Lower lobe of right lung (tissue), 2 donors: ENCODE measurements at places on chromosomes 13 and 19. TPM values are rescaled to one million over a fixed set of nuclear protein-coding genes. Genes with fewer than 3 reads are reported as not detected.

DNA sequence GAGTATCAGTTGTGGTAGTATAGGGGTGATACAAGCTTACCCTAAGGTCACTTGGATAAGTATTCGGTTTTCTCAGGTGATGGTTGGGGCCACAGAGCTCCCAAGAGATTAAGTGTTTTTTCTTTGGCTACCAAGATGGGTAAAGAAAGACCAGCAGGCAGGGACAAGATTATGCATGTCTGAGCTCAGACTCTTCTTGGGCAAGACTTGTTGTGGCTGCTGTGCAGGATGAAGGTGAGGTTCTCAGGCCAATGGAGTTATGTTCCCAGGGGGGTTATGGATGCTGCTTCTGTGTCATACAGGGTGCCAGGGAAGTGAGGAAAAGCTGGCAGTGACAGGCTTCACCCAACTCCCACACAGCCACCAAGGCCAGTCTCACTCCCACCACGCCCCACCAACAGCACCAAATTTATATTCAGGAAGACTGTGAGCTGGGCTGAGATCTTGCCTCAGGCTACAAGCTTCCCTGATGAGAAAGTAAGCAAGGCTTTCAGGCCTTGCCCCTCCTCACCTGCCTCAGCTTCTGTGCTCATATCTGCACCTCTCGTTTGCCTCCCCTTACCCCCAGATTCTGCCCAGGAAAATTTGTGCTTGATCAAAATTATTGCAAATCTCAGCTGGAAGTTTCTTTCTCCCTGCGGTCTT, 511.8 kb upstream of the SLITRK1 start:
- no peak for DNase-seq

DNA sequence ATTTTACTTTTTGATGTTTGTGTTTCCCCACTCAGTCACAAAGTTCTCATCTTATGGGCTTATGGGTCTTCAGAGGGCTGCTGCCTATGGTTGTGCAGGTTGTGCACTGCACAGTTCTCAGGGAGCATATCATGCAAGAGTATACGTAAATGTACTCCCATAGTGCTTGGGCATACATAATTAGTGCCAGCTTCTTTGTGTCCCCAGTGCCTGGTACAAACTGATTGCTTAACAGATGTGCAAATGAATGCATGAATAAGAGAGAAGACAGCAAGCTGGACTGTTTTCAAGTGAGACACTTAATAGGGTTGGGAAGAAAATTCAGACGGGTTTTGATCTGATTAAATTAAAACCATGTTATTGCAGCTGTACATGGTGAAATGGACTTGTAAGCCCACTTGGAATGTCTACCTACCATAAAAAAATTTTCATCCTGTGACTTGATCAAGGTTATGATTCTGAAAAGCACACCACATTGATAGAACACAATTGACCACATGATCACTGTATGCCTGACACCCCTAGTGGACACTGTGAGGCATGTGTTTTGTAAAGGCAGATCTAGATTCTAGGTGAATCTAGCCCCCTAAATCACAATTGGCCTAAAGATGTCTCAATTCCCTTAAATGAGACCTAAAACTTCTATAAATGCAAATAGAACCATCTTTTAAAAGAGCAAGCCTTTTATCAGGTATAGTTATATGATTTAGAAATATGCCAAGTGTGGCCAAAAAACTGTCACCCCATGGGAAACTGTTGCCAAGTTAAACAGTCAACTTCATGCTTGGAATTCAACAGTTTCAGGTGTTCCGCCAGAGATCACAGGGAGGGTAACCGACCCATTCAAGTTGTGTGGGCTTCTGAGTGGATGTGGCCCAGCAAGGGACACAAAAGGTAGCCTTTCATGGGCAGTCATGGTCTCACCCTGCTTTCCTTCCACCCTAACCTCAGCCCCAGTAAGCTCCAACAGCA, 27.9 kb downstream of the FAM124A start:
- no peak for DNase-seq

GRCh38 chr13:77696879-77697216, 639 bp upstream of the SLAIN1 start:
- DNase-seq: no peak

- peak; percentile 100 for DNase-seq
Measured at GRCh38 chr19:17555480-17555928, at the start of gene COLGALT1. TSS of gene COLGALT1 (plus strand) at chr19:17555649. CDS start at chr19:17555714, 65 bp downstream.

DNA sequence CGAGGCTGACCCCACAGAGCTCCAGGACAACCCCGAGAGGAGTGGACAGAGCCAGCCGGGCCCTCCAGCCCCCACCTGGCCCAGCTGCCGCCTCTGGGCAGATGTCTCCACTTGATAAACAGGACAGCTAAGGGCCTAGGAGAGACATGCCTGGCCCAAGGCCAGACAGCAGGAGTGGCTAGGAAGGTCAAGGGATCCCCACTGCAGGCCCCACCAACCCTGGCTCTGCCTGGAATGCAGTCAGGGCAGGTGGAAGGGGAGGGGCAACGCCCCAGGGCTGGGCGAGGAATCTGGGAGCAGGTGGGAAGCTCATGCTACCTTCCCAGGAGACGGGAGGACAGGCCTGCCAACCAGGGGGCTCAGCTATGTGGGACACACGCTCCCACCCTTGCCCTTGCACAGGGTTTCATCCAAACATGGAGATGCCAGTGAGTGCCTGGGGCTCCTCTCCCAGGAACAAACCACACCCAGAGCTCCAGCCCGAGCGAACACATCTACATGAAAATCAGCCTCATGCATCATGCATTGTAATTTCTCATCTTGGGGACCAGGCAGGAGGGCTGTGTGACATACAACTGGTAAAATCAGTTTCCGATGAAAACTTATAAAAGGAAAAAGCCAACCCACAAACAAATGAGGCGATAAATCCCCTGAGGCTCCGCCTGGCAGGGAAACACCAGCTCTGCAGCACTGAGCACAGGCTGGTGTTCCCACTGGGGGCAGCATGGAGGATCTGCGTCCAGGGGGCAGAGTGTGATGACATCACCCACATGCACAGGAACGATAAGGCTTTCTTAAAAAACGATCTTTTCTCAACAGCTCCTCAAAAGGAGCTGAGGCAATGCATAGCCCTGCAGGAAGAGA, 25.0 kb downstream of the SH3GL1 start:
- DNase-seq: peak; percentile 81

DNA sequence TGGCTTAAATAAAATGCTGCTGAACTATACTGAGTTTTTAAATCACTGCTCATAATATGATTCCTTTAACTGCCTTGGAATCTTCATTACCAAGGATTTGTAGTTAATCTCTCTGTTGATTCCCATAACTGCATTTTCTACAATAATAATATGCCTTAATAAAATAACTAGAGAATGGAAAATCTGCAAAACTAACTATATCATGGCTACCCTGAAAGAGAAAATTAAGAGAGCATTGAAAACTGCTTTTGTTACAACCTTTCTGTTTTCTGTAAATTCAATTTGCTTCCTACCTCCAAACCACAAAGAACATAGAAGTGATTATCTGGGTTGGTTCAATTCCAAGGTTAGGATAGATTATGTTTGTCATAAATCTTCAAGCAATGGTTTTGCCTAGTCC, 202.8 kb upstream of the ATXN8OS start:
- DNase-seq: no peak

- DNase-seq: no peak
Measured at GRCh38 chr19:16026756-16027155, 49.5 kb upstream of the TPM4 start.

DNA sequence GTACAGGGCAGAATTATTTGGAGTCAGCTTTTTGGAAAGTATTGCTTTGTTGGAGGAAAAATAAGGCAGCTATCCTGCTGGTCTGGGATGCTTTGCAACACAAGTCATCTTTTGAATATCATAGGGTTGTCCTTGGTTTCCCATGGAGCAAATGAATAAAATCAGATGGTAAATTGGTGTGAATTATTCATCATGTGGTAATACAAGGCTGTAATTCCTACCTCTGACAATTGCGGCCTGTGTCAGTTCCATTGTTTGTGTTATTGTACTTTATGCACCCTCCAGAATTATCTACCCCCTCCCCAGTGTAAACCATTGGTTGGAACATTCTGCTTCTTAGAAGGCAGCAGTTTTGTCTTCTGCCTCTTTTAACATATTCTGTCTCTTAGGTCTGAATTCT, 46.2 kb downstream of the RNASEH2B start:
- no peak for DNase-seq

DNA sequence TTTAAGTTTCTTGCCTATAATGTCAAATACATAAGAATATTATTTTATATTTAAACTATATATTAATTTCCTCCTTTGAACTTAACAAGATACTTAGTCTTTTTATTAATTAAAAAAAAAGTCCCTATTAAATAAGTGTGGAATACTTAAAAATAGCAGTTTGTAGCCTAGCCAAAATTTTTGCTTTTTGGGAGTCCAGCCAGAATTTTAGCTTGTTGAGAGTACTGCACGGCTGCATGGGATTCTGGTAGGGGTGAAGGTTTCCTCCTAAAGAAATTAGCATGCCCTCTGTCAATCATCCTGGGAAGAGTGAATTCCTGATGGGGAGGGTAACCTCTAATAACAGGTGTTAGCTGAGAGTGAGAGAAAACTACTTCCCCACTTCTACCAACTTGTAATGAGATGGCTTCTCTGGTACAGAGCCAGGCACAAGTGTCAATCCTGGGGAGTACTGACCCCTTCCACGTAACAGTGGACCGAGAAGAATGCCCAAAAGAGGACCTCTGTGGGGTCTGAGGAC, 195.7 kb downstream of the SPRY2 start:
- DNase-seq: no peak

GRCh38 chr19:43727593-43727853, 11.6 kb downstream of the IRGC start:
- no peak for DNase-seq

DNA sequence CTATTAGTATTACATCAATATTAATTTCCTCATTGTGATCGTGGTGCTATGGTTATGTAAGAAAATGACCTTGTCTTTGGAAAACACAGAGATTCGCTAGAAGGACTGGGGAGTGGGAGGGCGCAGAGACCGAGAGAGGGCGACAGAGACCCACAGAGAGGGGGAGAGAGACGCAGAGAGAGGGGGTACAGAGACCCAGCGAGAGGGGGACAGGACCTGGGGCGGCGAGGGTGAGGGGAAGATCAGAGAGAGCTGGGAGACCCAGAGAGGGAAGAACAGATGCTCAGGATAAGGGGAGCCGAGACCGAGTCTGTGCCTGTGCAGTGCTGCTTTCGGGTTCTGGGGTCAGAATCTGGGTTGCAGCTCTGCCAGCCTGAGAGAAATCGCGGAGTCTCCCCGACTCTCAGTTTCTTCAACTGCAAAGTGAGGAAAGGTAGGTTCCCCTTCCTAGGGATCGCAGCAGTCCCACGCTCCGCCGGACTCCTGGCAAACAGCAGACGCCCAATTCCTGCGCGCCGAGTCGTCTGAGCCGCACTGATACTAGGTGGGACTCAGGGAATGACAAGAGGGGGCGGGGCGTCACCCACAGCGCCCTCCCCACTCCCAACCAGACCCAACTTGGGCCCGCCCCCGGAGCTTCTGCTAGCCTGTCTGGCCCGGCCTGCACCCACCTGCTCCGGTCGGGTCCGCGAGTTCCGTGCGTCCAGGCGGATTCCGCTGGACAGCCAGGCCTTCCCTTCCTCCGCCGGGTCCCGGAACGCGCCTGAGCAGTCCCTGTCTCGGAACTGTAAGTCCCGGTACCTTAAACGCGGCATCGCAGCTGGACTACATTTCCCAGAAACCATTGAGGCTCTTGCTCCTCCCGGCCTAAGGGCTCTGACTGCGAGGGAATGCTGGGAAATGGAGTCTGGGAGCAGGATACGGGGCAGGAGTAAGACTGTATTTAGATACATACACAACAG, 15.3 kb downstream of the IZUMO2 start:
- peak; percentile 91 for DNase-seq

- no peak for DNase-seq
Measured at GRCh38 chr13:47287291-47287751, 390.5 kb upstream of the HTR2A start.

- DNase-seq: no peak
Measured at GRCh38 chr13:110521296-110521680, 40.2 kb downstream of the RAB20 start.

- DNase-seq: no peak
Measured at GRCh38 chr13:28778308-28779215, 41.6 kb upstream of the MTUS2 start.

- peak; percentile 69 for DNase-seq
Measured at GRCh38 chr13:26929971-26930730, 169.6 kb upstream of the GPR12 start.

GRCh38 chr19:40594255-40594654, 6.9 kb upstream of the LTBP4 start:
- DNase-seq: no peak

- DNase-seq: no peak
Measured at GRCh38 chr13:106640515-106640914, 72.6 kb upstream of the ARGLU1 start.

DNA sequence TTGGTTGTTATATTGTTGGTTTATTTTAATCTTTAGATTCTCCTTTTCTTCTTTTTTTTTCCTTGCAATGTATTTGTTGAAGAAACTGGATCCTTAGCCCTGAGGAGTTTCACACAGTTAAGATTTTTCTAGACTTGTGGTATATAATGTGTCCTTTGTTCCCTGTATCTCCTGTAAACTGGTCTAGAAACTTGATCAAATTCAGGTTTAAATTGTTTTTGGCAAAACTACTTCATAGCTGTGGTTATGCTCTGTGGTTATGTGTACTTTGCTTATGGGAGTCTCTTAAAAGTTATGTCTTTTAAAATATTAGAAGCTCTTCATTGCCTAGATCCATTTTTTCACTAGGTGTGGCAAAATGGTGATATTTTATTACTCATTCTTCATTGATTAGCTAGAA, 3.7 kb upstream of the MTRF1 start:
- DNase-seq: no peak

- no peak for DNase-seq
Measured at GRCh38 chr19:10159610-10160009, 35.1 kb downstream of the DNMT1 start.

DNA sequence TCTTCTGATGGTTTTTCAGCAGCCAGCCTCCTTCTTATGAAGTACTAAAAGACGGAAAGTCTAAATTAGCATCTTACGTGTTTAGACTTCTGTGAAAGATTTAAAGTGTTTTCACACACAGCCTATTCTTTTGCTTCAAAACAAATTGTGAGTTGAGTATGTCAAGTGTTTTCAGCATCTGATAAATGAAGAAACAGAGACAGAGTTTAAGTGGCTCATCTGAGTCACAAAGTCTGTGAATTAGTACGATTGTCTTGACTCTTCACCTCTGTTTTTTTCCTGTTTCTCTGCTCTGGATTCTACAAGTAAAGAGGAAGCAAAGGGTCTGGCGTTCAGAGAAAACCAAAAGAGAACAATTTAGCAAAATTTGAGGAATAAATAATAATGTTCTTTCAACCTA, 116.4 kb downstream of the FRY start:
- no peak for DNase-seq

The PLK5 gene
- not detected for total RNA-seq

The NCR1 gene
- 2.4 TPM for total RNA-seq

The GPR4 gene
- 10.5 TPM for total RNA-seq

The CALR3 gene
- total RNA-seq: not detected

The IL11 gene
- not detected for total RNA-seq

The KCTD12 gene
- 162 TPM for total RNA-seq

The STOML3 gene
- 2.7 TPM for total RNA-seq

The OR7C1 gene
- total RNA-seq: 0.18 TPM
